HuH-7.5 (cell line): ENCODE measurements at places on chromosomes 13 and 19.

DNA sequence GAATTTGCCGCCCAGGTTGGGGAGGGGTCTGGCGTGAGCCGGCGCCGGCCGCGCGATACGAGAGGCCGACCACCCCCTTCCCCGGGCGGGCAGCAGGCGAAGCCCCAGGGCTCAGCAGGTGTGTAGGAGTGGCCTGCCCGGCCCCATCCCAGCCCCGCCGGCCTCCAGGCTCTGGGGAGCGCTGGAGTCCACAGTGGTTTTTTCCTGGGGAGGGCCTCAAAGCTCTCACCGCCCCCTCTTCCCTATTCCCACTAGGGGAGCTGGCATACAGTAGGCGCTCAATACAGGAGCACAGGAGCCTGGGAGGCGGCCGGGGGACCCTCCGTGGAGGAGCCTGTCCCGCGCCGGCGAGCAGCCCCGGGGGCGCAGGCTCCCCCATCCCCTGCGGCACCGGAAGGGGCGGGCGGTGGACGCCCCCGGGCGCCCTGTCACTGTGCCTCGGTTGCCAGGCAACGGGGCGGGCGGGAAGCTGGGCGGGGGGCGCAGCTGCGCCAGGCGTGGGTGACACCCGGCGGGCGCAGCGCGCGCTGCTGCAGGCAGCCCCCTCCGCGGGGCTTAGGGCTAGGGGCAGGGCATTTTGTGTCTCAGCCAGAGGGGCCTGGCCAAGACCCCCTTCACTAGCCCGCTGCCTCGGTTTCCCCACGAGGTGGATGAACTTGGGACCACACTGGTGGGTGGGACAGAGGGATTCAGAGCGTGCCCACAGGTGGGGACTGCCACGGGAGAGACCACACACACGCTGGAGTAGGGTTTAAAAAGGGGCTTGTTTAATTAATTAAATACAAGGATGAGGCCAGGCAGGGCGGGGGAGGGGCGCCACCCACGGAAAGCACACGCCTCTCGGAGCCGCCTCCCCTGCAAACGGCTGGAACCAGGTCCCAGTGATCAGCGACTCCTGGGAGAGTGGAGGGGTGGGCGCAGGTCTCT, 3.6 kb upstream of the REXO1 start:
- no peak for DNase-seq

DNA sequence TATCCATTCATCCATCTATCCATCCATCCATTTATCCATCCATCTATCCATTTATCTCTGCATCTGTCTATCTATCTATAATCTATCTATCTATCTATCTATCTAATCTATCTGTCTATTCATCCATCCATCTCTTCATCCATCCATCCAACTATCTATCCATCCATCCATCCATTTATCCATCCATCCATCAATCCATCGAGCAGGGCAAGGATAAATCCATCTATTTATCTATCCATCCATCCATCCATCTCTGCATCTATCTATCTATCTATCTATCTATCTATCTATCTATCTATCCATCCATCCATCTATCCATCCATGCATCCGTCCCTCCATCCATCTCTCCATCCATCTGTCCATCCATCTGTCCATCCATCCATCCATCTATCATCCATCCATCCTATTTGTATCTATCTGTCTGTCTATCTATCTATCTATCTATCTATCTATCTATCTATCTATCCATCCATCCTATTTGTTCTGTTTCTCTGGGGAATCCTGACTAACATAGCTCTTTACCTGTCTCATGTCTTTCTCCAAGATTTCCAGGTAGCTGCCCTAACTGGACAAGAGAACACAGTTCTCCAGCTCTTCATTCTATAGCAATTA, 198.1 kb downstream of the FOXO1 start:
- no peak for DNase-seq

DNA sequence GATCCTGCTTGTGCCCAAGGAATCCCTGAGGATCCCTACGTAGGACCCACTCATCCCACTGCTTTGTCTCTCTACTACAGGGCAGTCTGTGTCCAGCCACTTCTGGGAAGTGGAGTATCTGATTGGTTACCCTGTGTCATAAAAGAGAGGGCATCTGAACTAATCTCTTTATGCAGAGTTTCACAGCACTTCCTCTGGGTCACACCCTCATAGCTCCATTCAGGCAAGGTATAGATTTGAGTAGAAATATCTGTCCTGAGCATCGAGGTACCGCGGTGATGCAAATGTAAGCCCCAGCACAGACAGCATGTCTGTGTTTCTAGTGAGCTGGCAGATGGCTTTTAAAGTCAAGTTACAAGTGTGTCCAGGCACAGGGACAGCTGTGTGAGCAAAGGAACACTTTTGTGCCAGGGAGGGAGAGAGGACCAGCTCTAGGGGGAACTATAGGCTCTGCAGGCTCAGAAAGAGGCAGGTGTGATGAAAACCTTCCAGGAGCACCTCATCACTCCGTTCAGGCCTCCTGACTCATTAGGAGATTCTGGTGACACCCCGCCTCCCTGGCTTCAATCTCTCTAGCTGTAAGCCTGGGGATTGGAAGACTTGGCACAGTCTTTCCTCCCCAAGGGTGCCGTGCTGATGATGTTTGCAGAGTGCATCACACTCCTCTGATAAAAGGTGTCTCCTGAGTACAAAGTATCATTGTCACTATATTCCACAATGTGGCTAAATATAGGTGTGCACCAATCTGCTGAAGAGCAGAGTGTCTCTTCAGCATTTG, 84.3 kb upstream of the UBL3 start:
- no peak for DNase-seq

DNA sequence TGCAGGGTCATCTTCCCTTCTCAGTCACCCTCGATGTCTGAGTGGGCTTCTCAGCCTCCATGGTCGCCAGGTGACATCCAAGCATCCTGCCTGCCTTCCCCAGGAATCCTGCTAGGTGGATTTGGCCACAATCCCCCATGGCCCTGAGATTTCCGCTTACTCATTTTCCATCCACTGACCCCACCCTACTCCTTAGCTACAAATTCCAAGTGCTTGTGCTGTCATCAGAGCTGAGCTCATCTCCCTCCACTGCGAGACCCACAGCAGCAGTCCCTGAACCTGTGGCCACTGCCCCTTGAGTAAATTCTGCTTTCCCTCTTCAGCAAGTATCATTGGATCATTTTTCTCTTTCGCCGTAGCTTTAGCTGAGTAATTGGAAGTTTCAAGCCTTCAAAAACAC, 90.5 kb upstream of the ANKRD10 start:
- no peak for DNase-seq
